Ascending aorta (tissue), 2 donors: ENCODE measurements at places on chromosomes 6 and 20.

- no peak for DNase-seq
Observed at GRCh38 chr20:62702895-62703852, 5.5 kb upstream of the NTSR1 start.

GRCh38 chr6:121932076-121932991 is 467.1 kb upstream of the HSF2 start:
- no peak for DNase-seq

- no peak for DNase-seq
Observed at GRCh38 chr6:11535801-11536230, 1.7 kb upstream of the TMEM170B start.

DNA sequence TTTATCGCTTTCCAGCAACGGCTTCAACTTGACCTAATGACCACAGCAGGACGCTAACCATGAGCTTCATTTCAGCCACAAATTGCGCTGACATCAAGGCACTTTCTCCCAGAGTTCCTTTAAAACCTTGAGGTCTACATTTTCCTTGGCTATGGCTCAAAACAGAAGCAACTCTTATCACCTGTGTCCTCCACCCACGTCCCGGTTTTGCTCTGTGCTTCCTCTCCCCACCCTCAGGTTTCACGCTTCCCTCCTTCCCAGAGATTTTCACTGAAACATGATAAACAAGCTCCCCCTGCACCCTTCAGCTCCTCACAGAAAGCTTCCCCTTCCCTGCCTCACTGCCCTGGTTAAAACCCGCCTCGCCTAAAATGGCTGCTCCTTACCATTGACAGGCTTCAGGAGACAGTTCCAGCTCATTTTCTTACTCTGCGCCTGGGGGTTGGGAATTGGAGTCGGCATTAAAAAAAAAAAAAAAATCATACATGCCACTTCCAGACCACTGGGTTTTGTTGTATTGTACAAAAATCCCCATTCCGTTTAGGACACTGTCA is 229.5 kb downstream of the UBE3D start:
- no peak for DNase-seq

- DNase-seq: no peak
Observed at GRCh38 chr6:20629509-20629908, 95.3 kb downstream of the CDKAL1 start.

GRCh38 chr6:15620611-15621010 is 42.2 kb downstream of the DTNBP1 start:
- DNase-seq: no peak

DNA sequence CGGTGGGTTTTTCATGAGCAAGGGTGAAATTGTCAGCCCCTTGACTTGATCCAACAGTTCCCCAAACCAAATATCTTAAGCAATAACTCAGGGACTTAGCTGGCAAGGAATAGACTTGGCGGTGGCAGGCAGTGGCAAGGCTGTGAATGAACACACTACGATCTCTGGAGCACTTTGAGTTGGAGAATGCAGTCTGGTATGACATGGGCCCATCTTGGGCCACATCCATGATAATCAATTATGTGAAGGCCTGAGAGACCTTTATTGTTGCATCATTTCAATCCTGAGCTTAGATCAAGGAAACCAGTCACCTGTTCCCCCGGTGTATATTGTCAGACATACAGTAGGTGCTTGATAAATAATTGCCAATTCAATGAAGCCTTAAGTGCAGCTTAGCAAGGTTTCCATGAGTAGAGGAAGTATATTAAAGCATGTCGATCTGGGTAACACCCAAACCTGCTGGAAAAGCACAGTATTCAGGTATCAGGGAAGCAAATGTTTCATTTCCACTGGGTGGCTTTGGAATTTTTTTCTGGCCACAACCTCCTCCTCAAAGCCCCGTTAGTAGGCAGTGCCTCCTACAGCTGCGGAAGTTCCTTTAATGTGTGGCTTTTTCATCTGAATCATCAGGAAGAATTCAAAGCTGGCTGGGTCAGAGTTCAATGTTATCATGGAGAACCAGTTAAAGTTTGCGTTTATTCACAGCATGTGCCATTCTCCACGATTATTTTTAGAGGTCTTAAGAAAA is 10.2 kb downstream of the CASS4 start:
- DNase-seq: peak; percentile 58

DNA sequence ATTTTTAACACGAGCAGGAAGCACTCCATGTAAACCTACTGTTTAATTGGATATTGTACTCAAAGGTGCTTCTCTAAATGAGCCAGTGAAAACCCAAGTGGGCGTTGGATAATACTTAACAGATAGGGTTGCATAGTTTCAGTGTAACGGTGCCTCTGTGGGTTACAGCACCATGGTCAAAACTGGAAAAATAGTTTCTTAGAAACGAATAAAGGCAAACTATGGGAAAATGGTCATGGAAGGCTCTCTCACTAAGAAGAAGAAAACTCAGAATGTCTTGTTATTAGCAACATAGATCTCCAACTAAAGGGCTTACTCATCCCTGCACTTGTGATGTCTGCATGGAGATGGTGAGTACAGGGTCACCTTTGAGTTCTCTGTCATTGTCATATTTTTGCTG is 59.1 kb upstream of the NEDD9 start:
- DNase-seq: no peak

- DNase-seq: no peak
Observed at GRCh38 chr6:31576897-31577578, 1.7 kb downstream of the TNF start.
